Right cardiac atrium (tissue), 5 donors: ENCODE measurements at places on chromosomes 5 and 9. TPM values are rescaled to one million over a fixed set of nuclear protein-coding genes. Genes with fewer than 3 reads are reported as not detected.

Gene PCDHA1
- total RNA-seq, result not detected

Gene FAM163B
- total RNA-seq, result 1.3 TPM

Gene PCDHA11
- 0.42 TPM for total RNA-seq

Gene TEK
- 29.7 TPM for total RNA-seq
